Activated CD8-positive, alpha-beta T cell treated with anti-CD3 and anti-CD28 coated beads, Interleukin-2, amount 10 ng/mL, durations not matched to agents 7 days and 5 days (primary cell): ENCODE measurements at places on chromosomes 1 and 21. TPM values are rescaled to one million over a fixed set of nuclear protein-coding genes. Genes with fewer than 3 reads are reported as not detected.

- no peaks in the 10 kb centered on the region for H3K36me3 ChIP-seq
- no peak overlapping the region for H3K4me3 ChIP-seq
- no peak overlapping the region for H3K27ac ChIP-seq
- H3K27me3 ChIP-seq = no peaks in the 10 kb centered on the region
- no peak for DNase-seq
Observed at GRCh38 chr1:95652423-95652965, 418.5 kb downstream of the RWDD3 start.

DNA sequence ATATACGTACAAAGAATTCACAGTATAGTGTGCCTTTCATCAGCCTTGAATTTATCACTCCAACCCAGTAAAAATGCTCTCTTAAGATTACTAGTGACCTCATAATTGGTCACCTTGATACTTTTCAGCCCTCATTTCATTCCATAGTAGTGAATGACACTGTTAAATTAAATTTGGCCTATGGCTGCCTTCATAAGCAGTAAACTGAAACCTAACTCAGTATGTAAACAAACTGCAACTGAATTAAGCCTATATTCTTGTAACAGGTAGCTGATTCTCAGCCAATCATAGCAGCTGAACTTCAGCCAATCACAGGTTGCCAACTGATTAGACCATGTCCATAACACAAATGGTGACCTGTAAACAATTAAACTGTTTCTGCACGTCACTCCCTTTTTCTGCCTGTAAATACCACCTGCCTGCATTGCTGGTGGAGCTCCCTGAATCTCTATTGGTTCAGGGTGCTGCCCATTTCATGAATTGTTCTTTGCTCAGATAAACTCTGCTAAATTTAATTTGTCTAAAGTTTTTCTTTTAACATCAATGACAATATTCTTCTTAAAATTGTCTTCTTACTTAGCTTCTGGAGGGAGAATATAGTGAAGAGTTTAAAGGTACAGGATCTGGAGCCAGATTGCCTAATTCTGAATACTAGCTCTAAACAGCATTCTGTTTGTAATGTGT is 24.0 kb upstream of the CAMSAP2 start:
- no peak for DNase-seq
- H3K27ac ChIP-seq = no peak overlapping the region
- H3K36me3 ChIP-seq = no peaks in the 10 kb centered on the region

PLEKHA6 gene
- 0.26 TPM for total RNA-seq

DNA sequence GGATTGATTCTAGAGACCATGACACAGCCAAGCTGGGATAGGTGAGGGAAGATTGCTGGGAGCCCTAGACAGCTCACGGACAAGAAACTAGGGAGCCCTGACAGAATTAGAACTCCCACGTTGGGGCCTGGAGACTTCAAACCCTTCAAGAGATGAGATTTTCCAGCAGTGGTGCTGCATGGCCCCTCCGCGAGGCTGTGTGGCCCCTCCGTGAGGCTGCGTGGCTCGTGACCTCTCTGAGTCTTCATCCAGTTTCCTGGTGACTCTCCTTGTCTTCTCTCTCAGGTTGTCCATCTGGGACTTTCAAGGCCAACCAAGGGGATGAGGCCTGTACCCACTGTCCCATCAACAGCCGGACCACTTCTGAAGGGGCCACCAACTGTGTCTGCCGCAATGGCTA is 109.9 kb downstream of the LACTBL1 start:
- H3K27me3 ChIP-seq = peaks cover 11% of the 10 kb centered on the region
- H3K4me3 ChIP-seq = no peak overlapping the region
- no peak overlapping the region for H3K27ac ChIP-seq
- H3K4me1 ChIP-seq = no peaks in the 10 kb centered on the region
- no peak for DNase-seq
- no peaks in the 10 kb centered on the region for H3K36me3 ChIP-seq

- no peak for DNase-seq
- H3K4me3 ChIP-seq = no peak overlapping the region
- H3K36me3 ChIP-seq = no peaks in the 10 kb centered on the region
- no peak overlapping the region for H3K27ac ChIP-seq
- no peaks in the 10 kb centered on the region for H3K4me1 ChIP-seq
- peaks cover 6% of the 10 kb centered on the region for H3K27me3 ChIP-seq
Observed at GRCh38 chr1:46084553-46085451, 47.6 kb downstream of the PIK3R3 start.

- no peaks in the 10 kb centered on the region for H3K4me1 ChIP-seq
- H3K4me3 ChIP-seq = no peak overlapping the region
- DNase-seq = no peak
- H3K36me3 ChIP-seq = no peaks in the 10 kb centered on the region
- H3K27ac ChIP-seq = no peak overlapping the region
Observed at GRCh38 chr1:64974288-64974825, 8.0 kb upstream of the JAK1 start.

GRCh38 chr1:7572654-7573152 is 198.4 kb upstream of the VAMP3 start:
- H3K4me1 ChIP-seq = no peaks in the 10 kb centered on the region
- H3K27me3 ChIP-seq = no peaks in the 10 kb centered on the region
- H3K36me3 ChIP-seq = no peaks in the 10 kb centered on the region
- DNase-seq = no peak

GRCh38 chr1:210412240-210412639 is 83.5 kb downstream of the HHAT start:
- H3K27ac ChIP-seq = no peak overlapping the region
- no peaks in the 10 kb centered on the region for H3K27me3 ChIP-seq
- DNase-seq = no peak
- no peaks in the 10 kb centered on the region for H3K4me1 ChIP-seq
- no peaks in the 10 kb centered on the region for H3K36me3 ChIP-seq
- H3K4me3 ChIP-seq = no peak overlapping the region

GRCh38 chr1:93906480-93906879 is 2.8 kb downstream of the GCLM start:
- H3K4me1 ChIP-seq = peaks cover 47% of the 10 kb centered on the region
- peaks cover 11% of the 10 kb centered on the region for H3K36me3 ChIP-seq
- no peak for DNase-seq
- H3K27ac ChIP-seq = no peak overlapping the region
- no peak overlapping the region for H3K4me3 ChIP-seq

DNA sequence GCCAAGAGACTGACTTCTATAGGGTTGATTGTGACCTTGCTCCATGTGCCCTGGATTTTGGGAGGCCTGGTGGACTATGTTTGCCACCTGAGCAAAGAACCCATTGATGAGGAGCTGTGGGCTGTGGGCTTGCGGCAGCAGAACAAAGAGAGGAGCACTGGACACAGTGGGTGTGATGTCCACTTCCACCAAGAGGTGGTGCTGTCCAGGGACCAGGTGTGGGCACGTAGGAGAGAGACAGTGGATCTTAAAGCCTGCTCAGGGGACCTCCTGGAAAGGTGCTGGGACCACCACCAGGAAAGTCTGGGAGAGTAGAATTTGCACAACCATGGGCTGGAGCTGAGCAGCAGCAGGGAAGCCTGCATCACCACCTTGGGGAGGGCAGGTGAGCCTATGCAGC is 106.7 kb upstream of the ETS2 start:
- no peak overlapping the region for H3K4me3 ChIP-seq
- no peak for DNase-seq
- peaks cover 7% of the 10 kb centered on the region for H3K27me3 ChIP-seq
- no peaks in the 10 kb centered on the region for H3K4me1 ChIP-seq
- no peak overlapping the region for H3K27ac ChIP-seq
- no peaks in the 10 kb centered on the region for H3K36me3 ChIP-seq

GRIK1 gene
- total RNA-seq = not detected

SIM2 gene
- total RNA-seq = not detected

GRCh38 chr1:57843760-57844159 is 419.9 kb upstream of the DAB1 start:
- DNase-seq = no peak
- no peaks in the 10 kb centered on the region for H3K36me3 ChIP-seq
- no peak overlapping the region for H3K27ac ChIP-seq
- no peak overlapping the region for H3K4me3 ChIP-seq
- no peaks in the 10 kb centered on the region for H3K27me3 ChIP-seq

DNA sequence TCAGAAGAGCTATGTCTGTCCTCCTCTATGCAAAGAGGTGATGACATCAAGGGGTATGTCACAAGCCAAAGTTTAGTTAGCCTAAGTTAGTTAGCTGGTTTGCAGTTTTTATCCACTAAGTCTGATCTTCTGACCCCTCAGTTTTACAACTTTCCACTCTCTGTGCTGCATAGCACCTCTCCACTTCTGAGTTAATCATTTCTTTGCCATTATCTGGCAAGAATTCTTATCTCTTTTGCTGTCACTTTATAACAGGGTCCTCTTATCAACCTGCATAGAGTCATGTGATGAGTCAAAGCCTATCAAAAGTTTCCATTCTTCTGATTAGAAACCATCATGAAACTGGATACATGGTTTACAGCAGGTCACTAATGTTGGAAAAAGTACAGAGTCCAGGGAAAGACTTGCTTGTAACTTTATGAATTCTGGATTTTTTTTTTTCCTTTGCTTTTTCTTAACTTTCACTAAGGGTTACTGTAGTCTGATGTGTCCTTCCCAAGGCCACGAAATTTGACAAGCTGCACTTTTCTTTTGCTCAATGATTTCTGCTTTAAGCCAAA is at the start of gene NR5A2:
Gene NR5A2 (plus strand): TSS at position 447 of the 560 bp plus-strand sequence. CDS start 138 bp downstream, outside the sequence.
- no peak for DNase-seq
- H3K4me3 ChIP-seq = peak within 1 kb of the TSS; percentile 67
- H3K36me3 ChIP-seq = no peaks in the 10 kb centered on the region
- peaks cover 53% of the 10 kb centered on the region for H3K27me3 ChIP-seq

GNAI3 gene
- total RNA-seq = 10.2 TPM

GRCh38 chr1:56359056-56359455 is 220.3 kb downstream of the PLPP3 start:
- no peak overlapping the region for H3K4me3 ChIP-seq
- no peak for DNase-seq
- H3K27ac ChIP-seq = no peak overlapping the region

KRTAP10-3 gene
- total RNA-seq = not detected

B3GALT6 gene
- 22.4 TPM for total RNA-seq

DNA sequence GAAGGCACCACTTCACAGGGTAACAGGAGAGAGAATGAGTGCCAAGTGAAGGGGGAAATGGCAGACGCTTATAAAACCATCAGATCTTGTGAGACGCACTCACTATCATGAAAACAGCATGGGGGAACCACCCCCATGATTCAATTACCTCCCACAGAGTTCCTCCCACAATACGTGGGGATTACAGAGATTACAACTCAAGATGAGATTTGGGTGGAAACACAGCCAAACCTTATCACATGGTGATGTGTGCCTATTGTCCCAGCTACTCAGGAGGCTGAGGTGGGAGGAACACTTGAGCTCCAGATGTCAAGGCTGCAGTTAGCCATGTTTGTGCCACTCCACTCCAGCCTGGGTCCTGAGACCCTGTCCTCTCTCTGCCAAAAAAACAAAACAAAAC is 56.0 kb upstream of the DSCAM start:
- DNase-seq = no peak
- H3K36me3 ChIP-seq = no peaks in the 10 kb centered on the region
- H3K27ac ChIP-seq = no peak overlapping the region
- no peaks in the 10 kb centered on the region for H3K4me1 ChIP-seq
- no peak overlapping the region for H3K4me3 ChIP-seq
- H3K27me3 ChIP-seq = no peaks in the 10 kb centered on the region

GRCh38 chr1:113391649-113392271 is 1.4 kb downstream of the MAGI3 start:
- H3K4me3 ChIP-seq = peak overlapping the region; percentile 81
- peaks cover 26% of the 10 kb centered on the region for H3K4me1 ChIP-seq
- DNase-seq = peak; percentile 26
- peaks cover 41% of the 10 kb centered on the region for H3K27me3 ChIP-seq
- H3K27ac ChIP-seq = no peak overlapping the region
- H3K36me3 ChIP-seq = peaks cover 3% of the 10 kb centered on the region

DNA sequence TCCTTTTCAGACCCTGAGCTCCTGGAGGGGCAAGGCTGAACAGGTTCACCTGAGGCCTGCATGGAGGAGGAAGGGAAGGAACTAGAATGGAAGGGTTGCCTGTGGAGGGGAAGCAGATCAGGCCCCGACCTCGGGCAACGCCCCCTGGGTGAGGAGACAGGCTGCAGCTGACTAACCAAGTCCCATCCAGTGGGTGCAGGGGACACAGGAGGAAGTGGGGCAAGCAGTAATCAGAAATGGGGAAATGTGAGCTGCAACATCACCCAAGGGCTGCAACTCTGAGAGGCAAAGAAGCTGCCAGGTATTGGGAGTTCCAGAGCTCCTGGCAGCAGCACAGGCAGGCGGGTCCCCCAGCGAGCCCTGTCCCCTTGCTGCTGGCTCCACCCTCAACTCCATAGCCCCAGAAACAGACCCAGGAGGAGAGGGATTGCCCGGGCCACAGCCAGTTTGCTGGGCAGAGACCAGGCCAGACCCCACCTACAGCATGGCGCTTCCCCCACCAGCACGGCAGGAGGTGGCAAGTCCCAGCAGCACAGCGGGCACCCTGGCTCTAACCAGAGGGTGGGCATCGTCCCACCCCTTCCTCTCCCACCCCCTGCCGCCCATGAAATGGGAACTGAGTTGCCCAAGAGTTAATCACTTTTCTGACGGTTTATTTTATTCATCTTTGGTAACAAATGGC is 38.5 kb downstream of the MRPL37 start:
- no peak overlapping the region for H3K4me3 ChIP-seq
- peaks cover 15% of the 10 kb centered on the region for H3K4me1 ChIP-seq
- H3K36me3 ChIP-seq = peaks cover 34% of the 10 kb centered on the region
- H3K27ac ChIP-seq = peak overlapping the region; percentile 24
- DNase-seq = no peak
- no peaks in the 10 kb centered on the region for H3K27me3 ChIP-seq

DNA sequence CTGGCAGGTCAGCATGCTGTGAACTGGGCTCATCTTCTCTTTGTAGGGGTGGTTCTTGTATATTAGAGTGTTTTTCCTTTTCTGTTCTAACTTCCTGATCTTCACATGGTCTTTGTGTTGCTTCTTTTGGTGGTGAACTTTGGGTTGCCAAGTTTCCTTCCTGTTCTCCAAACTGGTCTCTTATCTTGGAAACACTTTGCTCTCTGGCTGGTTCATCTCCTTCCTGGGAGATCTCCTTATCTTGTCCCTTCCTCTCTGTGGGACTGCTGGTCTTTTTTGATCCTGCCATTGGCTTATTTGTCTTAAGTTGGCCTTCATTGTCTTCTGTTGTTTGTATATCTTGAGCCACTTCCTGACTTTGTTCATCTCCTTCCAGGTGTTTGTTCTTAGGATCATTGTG is 2.1 kb downstream of the TCHHL1 start:
- H3K4me1 ChIP-seq = no peaks in the 10 kb centered on the region
- H3K4me3 ChIP-seq = no peak overlapping the region
- no peak overlapping the region for H3K27ac ChIP-seq
- DNase-seq = no peak

RXFP4 gene
- total RNA-seq = not detected

CITED4 gene
- total RNA-seq = 9.1 TPM

- no peak overlapping the region for H3K4me3 ChIP-seq
- H3K36me3 ChIP-seq = no peaks in the 10 kb centered on the region
- no peak for DNase-seq
- H3K27me3 ChIP-seq = no peaks in the 10 kb centered on the region
- no peak overlapping the region for H3K27ac ChIP-seq
- H3K4me1 ChIP-seq = no peaks in the 10 kb centered on the region
Observed at GRCh38 chr21:44521928-44522752, 17.9 kb downstream of the KRTAP10-1 start.

UBE2G2 gene
- 86.0 TPM for total RNA-seq
